IPS-NIHi11 (cell line): ENCODE measurements at places on chromosomes 1 and 21.
A peak's percentile ranks its signal among the peaks of the same experiment; 100 is the strongest.

- DNase-seq = peak; percentile 9
These were observed 13.4 kb downstream of the CFAP74 start for GRCh38 chr1:1990222-1990621.

- peak; percentile 57 for DNase-seq
These were observed 35.7 kb upstream of the MTR start for GRCh38 chr1:236759252-236759859.

- no peak for DNase-seq
These were observed 3.8 kb downstream of the NFIA start for GRCh38 chr1:61085983-61086644.

DNA sequence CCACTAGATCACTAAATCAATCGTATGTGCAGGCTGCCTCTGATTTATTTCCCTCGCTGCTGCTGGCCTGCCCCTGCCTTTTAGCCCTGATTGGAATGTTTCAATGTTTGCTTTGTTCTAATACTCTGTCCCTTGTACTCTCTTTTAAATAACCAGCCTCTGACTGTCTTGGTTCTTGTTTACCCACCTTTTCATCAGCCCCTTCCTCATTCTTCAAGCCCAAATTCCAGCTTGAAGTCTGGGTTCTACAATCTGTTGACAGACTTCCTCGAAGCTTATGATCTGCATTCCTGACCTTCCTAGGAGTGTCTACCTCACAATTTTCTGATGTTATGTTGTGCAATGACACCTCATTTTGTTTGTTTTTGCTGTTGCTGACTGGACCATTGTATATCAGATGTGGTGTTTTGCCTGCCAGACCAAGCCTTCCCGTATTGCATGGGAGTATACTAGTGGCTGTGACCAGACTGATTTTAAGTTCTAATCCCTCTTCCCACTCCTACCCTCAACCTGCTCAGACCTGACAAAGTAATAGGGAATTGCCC, 46.6 kb upstream of the APOBEC4 start:
- no peak for DNase-seq

DNA sequence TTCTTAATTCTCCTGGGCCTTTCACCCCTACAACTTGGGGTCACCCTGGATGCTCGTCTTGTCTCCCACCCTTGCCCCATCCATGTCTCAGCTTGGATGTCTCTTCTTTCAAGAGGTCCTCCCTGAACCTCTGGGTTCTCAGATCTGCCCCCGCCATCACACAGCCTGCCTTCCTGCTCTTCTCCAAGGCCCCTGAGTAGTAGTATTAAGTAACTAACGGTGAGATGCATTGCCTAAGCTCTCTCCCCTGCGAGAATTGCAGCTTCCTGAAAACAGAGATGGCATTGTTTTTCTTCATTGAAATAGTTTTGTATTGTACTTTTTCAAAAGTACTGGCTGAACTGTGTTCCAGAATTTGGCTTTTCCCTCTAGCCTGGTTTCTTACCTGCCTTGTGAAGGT, 16.0 kb downstream of the MIIP start:
- no peak for DNase-seq

DNA sequence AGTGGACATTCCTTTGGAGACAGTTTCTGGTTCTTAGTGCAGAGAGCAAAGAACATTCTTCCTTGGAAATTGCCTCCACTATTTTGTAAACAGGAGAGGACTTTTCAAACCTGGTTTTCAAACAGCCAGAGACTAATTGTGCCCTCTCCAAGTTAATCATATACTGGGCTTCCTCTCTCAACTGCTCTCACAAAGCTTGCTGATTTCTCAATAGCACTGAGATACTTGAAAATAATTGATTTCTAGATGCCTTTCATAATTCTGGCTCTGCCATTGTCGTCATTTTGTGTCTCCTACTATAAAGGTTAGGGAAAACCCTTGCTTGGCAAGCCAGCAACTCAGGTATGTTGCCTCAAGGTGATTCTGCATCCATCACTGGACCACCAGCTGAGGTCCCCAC, 56.0 kb downstream of the KCNJ15 start:
- DNase-seq = no peak

DNA sequence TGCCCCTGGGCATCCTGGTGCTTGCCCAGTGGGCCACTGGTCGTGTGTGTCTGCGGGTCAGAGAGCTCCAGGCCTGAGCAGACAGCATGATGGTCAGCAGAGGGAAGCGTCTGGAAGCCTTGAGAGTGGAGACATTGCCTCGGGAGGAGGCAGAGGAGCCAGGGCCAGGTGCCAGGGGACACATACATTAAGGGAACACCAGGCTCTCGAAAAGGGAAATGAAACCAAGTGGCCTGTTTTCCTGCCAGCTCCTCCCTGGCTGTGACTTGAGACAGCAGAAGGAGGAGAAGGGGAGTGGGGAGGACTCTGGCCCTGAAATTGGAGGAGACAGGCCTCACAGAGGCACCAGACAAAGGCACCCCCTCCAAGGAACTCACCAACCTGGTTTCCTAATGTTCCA, 62.4 kb upstream of the LRP8 start:
- no peak for DNase-seq

GRCh38 chr1:206467915-206468314, 2.4 kb upstream of the IKBKE start:
- DNase-seq = no peak

DNA sequence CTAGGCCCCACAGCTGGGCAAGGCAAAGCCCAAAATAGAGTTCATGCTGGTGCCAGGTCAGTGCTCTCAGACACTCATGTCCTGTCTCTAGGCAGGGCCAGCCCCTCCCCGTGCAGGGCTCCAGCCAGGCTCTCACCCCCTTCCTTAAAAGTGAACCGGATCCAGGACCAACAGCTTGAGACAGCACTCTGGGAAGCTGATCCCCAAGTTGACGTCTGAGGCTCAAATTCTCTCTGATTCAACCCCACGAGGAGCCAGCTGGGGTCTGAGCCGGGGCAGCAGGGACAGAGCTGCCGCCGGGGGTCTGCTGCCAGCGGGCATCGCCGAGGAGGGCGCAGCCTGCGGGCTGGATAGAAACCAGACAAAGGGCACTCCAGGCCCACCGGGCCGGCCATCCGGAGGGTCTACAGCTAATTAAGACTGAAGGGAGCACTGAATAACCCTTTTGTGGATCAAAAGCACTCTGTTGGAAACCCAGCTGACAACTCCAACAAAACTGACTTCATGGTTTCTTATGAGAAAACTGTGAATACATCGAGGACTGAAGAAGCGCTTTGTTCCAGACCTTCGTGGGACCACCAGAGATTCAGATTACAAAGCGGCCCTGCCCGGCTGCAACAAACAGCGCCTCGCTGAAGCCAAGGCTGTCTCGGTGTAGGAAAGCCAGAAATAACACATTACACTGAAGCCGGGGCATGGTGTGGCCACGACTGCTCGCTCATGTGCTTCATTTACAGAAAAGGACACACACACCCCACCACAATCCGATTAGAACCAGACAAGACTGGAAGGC, 95.8 kb downstream of the PSMG1 start:
- DNase-seq = no peak

DNA sequence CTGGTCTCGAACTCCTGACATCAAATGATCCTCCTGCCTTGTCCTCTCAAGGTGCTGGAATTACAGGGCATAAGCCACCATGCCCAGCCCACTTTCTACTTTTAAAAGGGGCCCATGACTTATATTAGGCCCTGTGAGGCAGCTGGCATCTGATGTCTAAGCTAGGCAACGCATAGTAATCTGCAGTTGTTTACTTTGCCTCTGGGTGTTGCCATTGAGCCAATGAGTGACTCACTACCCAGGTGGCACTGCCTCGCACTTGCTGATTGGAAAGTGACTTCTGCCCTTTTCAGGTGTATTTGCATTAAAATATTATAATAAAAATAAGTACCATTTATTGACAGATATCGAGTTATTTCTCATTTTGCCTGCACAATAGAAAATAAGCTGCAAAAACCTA, 84.9 kb downstream of the KIF14 start:
- DNase-seq = peak; percentile 72

DNA sequence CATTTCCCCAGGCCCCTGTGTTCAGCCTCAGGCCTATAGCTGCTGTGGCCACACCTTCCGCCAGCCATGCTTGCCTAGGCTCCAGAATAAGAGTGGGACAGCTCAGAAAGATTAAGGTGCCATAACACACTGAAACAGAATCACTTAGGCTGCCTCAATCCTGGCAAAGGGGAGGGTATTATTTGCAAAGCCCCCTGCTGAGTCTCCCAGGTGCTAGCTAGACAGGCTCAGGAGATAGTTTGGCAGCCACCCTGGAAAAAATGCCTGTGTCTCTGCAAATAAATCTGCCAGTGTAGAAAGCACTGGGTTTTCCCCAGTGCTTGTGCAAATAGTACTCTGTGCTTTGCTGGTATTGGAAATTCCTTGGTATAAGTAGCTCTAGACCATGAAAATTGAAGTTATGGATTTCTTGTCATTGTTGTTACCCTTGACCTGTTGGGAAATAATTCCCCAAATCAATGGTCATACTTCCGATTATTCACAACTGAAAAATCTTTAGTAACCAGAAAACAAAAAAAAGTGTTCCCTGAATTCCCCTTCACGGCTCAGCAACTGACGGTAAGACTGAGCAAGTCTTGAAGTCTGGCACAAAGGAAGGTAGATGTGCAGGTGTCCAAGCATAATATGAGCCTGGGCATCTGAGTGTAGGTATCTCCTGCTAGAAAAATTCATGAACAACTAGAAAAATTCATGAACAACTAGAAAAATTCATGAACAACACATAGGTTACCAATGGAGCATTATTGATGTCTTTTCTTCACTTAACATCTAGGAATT, 56.9 kb downstream of the PROX1 start:
- no peak for DNase-seq

- DNase-seq = no peak
These were observed 10.8 kb downstream of the AADACL4 start for GRCh38 chr1:12654657-12655056.
